ENCODE measurements at places on chromosomes 5 and 9.

DNA sequence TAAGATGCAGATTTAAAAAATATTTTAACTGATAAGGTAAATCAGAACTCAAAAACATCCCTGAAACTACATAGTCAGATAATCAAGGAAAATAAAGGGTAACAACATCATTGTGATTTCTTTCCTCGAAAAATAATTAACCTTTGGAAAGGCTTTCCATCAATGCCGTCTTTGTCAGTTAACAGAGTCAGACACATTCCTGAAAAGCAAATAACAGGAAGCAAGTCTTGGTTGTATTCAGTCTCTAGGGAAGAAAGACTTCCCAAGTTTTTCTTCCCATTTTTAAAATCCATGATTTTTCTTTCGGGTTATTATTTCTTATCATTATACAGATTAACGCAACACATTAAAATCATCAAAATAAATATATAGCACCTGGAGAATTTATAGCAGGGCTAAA is 256.4 kb upstream of the CDH6 start:
- DNase-seq: no peak

- no peak for DNase-seq
Measured at GRCh38 chr9:107488375-107489143, 1.0 kb downstream of the KLF4 start.

- no peak for DNase-seq
Measured at GRCh38 chr5:122153774-122154173, 24.4 kb downstream of the ZNF474 start.

GRCh38 chr5:57316798-57317327 is 143.0 kb downstream of the GPBP1 start:
- no peak for DNase-seq

DNA sequence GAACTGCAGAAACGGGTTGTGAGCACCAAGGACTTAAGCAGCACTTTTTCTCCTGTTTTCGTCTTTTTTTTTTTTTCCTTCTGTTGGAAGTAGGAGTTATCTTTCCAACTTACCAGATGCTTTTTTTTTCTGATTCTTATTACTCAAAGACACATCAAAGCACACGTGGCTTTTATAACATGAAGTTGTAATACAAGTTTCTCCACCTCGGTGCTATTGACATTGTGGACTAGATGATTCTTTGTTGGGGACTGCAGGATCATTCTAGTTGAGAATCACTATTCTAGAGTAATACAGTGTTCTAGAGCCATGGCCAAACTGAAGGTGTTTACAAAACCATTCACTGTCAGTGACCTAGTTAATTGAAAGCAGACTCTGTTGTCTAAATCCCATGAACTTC is 51.5 kb downstream of the MYO10 start:
- DNase-seq: no peak

DNA sequence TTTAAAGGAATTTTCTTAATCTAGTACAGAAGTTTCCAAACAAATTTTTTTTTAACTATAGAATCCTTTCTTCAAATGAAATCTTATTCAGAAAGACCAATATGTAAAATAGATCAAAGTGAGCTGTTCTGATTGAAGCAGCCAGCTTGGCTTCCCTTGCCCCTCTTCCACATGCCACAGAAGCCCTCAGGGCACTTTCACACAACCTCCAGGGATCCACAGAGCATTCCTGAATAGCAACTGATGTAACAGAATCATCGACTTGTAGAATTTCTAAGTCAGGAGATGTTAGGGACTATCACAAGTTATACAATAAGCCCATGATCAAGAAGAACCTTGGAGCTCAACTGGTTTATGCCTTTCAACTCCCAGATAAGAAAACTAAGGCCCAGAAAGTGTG is 427.8 kb upstream of the C9orf72 start:
- no peak for DNase-seq

DNA sequence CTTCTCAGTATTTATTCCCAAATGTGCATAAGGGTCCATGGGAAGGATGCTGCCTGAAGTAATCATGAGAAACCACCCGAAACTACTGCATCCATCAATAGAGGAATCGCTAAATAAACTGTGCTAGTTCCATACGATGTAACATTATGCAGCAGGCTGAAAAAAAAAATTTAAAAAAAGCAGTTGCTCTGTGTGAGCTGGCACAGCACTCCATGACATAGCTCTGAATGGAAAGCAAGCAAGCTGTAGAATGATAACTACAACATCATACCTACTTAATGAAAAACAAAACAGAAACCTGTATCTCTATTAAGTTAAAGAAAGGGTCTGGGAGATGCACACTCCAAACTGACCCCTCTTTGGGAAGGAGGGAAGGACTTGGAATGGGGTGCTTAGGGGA is 49.3 kb downstream of the SHB start:
- no peak for DNase-seq

DNA sequence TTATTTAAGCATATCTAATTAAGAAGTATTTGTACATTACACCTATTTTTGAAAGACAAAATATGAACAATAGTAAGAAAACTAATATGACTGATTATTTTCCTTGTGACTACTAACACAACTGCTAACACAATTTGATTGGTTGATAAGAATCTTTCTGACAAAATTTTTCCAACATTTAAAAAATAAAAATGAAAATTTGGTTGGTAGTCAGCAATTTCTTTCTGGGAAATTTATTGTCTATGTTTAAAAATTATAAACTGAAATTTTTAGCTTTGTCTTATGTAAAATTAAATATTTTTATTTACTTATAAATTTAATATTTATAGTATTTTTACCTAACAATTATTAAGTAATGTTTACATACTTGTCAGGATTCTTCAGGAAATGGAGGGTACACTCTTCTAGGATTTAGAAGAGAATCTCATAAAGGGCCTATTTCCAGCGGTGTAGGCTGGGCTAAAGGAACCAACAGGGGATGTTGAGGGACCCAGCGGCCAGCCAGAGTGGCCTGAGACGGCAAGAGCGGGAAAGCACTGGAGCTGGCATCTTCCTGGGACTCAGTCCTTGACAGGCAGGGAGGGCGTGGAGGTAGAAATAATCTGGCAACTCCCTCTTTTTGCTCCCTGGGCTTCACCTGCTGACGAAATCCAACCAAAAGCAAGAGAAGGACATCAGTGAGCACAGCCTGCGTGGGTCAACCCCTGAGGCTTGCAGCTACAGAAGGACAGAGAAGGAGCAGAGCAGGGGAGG is 14.7 kb upstream of the FAM120A start:
- DNase-seq: no peak

GRCh38 chr9:124263213-124263612 is 5.5 kb downstream of the NEK6 start:
- DNase-seq: no peak

DNA sequence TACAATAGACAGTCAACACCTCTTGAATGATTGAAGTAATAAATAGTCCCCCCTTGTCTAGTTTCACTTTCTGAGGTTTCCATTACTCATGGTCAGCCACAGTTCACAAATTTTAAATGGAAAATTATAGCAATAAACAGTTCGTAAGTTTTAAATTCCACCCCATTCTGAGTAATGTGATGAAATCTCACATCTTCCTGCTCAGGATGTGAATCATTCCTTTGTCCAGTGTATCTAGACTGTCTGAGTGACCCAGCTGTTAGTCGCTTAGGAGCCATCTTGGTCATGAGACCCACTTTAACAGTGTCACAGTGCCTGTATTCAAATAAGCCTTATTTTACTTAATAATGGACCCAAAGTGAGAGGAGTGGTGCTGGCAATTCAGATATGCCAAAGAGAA is 311.6 kb upstream of the PRR16 start:
- DNase-seq: no peak

DNA sequence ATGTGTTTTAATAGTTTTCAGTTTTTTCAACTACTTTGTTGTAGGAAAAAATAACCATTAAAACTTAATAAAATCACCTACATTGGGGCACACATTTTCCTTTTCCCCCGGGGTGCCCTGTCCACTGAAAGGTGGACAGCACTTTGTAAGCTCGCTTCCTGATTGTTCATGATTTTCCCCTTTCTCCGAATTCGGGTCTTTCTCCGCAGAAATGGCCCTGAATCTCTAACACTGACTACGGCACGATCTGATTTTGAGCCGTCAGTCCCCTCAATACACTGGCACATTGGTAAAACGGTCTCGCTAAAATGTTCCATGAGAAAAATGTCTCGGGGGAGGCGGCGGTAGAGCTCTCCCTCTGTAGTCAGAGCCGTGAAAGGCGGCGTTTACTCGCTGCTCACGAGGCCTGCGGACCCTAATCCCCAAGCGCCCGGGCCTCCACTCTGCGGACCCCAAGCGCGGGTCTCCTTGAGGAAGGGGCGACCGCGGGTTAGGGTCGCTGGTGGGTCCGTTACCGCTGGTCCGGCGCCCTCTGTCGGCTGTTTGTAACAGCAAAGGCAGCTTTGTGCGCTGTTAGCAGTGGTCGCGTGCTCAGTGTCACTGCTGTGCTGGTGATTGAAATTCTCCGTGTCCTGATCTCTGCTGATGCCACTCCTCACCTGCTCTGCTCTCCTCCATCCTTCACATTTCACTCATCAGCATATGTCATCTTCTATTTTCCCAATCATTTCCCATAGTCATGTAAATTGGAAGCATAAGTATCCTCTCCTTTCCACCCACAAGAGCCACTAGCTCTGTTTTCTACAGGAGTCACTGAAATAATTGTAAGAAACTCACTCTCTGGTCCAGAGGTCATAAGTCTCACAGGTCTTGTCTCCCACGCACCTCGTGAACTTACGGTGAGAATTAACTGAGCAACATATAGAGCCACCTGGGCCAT is 10.8 kb upstream of the IFNA2 start:
- DNase-seq: peak; percentile 20

- DNase-seq: no peak
Measured at GRCh38 chr5:35162848-35163709, 67.2 kb downstream of the PRLR start.

DNA sequence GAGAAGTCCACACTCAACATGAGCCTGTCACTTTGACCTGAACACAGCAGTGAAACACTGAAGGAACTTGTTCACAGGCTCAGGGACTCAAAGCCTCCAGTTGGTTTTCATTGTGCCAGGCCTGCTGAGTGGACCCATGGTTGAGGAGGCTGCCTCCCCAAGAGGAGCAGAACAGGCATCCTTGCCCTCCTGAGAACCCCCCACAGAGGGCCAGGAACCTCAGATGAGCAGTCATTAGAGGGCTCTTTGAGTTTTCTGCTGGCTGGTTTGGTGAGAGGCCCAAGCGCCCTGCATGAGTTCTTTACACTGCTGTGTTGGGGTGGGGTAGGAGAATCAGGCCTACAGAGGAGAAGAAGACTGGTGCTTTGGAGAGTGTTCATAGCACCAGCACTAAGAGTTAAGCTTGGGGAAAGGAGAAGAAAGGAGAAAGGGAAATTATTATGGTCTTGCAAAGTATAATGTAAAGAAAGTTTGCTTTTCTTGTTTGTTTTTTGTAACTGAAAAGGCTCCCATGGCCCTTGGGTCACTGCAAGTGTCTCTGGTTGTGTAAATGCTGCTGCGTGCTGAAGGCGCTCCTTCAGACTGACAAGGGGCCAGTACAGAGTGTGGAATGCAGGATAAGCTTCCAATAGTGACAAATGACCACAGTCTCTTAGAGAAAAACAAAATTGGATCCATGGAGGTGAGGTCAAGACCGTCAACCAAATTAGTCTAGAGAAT is 100.2 kb downstream of the PDE8B start:
- DNase-seq: no peak

DNA sequence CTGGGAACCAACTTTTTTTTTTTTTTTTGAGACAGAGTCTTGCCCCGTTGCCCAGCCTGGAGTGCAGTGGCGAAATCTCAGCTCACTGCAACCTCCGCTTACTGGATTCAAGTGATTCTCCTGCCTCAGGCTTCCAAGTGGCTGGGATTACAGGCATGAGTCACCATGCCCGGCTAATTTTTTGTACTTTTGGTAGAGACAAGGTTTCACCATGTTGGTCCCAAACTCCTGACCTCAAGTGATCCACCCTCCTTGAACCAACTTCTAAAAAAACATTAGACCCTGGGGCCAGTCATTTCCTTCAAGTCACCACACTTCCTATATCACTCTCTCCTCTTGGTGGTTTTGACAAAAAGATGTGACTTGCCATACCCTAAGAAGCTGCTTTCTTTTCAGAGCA is 10.9 kb upstream of the SHROOM1 start:
- DNase-seq: no peak

DNA sequence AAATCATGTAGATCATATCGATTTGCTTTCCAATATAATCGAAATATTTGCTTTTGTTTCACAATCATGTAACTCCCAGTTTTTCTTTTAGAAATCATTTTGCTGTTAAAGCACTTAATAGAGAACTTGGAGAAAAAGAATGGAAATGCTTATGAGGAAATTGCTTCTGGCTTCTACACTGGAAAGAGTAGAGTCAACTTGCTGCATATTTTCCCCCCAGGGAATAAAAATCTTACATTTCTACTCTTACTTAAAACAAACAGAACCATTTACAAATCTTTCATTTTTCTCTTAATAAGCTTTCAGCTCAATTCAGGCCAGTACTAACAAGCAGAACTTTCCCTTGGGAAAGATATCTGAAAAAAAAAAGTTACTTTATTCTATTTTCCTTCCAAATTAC is 312.0 kb downstream of the CHSY3 start:
- no peak for DNase-seq

DNA sequence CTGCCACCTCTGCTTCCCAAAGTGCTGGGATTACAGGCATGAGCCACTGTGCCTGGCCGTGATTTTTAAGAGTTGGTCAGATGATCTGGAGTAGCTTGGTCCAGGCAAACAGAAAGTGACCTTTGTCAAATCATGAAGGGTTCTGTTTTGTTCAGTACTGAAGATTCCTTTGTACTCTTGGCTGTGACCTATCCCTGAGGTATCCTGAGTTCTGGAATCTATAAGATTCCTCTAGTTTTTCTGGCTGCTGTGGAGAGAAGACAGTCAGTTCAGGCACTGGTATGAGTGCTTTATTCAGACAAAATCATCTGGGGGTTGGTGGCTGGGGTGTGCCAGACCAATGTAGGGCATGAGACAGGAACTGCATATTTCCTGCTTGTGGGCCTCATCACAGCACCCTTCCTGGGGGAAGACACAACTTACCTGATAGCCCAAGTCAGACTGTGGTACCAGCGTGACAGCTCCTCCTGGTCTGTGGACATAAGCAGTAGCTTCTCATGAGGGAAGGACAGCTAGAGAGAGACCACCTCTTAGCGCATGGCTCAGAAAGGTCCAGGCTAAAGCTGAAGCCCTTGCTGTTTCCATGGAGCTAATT is 3.1 kb downstream of the ARHGEF39 start:
- no peak for DNase-seq

GRCh38 chr5:172282272-172283019 is 1.1 kb downstream of the UBTD2 start:
- no peak for DNase-seq

DNA sequence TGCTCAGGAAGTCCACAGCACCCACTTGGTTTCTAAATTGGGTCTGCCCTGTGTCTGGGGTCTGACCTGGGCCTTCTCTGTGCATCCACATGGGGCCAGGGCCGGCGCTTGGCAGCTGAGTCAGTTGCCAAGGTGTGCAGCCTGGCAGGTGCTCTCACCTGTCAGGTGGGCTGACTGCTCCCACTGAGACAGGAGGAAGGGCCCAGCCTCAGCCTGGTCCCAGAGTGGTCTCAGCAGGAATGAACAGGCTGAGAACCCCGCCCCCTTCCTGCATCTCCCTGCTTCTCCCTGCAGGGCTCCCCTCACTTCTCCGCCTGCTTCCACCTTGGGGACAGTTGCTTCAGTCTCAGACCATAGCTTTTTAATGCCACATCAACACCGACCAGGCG is 60.5 kb downstream of the BARX1 start:
- no peak for DNase-seq

- no peak for DNase-seq
Measured at GRCh38 chr5:172748341-172748843, 22.6 kb downstream of the DUSP1 start.

All from stimulated activated CD8-positive, alpha-beta memory T cell treated with anti-CD3 and anti-CD28 coated beads, Interleukin-2, amount 100 ng/mL, for 1 hour (primary cell).